Aorta (tissue), 5 donors: ENCODE measurements at places on chromosomes 1 and 21.

DNA sequence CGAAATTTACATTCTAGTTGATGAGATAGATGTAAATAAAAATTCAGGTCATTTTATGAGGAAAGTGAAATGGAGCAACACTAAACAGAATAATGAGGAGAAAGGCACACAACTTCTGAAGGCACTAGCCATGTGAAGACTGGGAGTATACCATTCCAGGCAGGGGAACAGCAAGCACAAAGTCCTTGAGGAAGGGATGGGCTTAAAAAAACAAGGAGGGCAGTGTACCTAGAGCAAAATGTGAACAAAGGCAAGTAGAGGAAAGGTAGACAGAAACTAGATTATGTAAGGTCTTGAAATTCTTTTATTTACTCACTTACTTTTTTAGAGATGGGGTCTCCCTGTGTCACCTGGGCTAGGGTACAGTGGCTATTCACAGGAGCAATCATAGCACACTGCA is 54.1 kb upstream of the LRIG2 start:
- DNase-seq, result no peak

GRCh38 chr1:160987359-160988050 is 32.9 kb upstream of the ITLN2 start:
- DNase-seq, result no peak

DNA sequence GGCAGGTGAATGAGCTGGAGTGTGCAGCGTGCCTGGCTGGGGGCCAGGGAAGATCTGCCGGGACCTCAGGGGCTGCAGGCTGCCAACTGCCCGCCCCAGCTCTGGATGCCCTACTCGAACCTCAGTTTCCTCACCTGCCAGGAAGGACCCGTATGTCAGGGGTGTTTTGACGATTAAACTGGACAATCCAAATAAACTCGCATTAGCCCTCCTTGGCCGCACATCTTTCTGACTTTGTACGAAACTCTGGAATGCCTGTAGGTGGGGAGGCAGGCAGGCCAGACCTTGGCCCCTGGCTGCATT is 8.3 kb upstream of the ZNF669 start:
- no peak for DNase-seq

DNA sequence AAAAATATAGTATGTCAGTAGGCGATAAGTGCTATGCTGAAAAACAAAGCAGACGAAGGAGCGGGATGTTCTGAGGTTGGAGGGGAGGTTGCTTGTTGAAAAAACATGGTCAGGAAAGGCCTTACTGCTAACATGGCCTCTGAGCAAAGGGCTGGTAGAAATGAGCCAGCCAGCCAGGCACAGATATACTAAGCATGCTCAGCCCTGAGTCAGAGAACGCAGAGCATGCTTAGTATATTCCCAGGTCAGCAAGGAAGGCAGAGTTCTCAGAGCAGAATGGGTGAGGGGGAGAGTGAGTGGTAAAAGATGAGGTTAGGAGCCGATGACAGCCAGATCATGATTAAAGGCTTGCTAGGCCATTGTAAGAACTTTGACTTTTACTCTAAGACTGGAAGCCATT is 36.7 kb downstream of the ZBTB40 start:
- no peak for DNase-seq

- DNase-seq, result no peak
Measured at GRCh38 chr21:26811482-26811881, 33.7 kb downstream of the ADAMTS1 start.

DNA sequence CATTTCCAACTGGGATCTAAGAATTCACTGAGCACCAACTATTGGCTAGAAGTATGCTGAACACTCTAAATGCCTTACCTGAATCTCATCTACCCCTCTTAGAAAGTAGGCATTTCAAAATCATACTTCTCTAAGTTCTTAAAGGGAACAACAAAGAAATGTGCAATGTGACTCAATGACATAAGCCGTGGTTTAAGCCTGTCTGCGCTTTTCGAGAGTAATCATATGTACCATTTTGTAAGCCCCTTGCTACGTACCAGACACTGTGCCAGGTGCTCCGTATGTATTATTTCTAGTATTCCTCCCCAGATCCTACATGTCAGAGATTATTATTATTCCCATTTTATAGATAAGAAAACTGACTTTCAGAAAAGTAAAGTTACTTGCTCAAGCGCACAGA is 454.2 kb downstream of the SETD4 start:
- no peak for DNase-seq

GRCh38 chr1:244316986-244317655 is 134.6 kb downstream of the ADSS2 start:
- no peak for DNase-seq

- no peak for DNase-seq
Measured at GRCh38 chr1:205286335-205286950, 35.1 kb downstream of the NUAK2 start.

- no peak for DNase-seq
Measured at GRCh38 chr21:37028570-37028969, 22.1 kb downstream of the RIPPLY3 start.

DNA sequence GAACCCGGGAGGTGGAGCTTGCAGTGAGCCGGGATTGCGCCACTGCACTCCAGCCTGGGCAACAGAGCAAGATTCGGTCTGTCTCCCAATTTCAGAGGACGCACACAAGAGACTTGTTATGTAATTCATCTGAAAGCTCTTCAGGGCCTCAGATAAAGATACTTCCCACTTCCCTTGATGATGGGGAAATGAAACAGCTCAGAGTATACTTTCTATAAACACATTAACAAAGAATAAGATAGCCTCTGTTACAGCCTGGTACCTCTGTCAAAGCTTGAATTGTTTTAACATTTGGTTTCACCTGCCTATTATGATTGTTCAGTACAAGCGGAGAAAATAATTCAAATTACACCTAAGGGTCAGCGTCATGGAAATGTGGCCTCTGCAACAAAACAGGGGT is 622.9 kb upstream of the ADGRL4 start:
- DNase-seq, result no peak

GRCh38 chr1:234597894-234598293 is 12.1 kb downstream of the IRF2BP2 start:
- no peak for DNase-seq

- DNase-seq, result no peak
Measured at GRCh38 chr1:14375226-14375625, 223.3 kb upstream of the KAZN start.

DNA sequence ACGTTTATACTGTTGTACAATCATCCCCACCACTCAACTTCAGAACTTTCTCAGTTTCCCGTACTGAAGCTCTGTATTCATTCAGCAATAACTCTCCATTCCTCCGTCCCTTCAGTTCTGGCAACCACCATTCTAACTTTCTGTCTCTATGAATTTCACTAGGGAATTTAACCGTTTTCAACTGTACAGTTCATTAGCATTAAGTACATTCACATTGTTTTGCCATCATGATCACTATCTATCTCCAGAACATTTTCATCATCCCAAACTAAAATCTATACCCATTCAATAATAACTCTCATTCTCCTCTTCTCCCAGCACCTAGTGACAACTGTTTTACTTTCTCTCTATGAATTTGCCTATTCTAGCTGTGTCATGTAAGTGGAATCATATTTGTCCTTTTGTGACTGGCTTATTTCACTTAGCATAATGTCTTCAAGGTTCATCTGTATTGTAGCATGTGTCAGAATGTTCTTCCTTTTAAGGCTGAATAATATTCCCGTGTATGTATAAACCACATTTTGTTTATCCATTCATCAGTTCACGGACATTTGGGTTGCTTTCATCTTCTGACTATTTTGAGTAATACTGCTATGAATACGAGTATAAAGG is 75.0 kb downstream of the CEP350 start:
- no peak for DNase-seq

- no peak for DNase-seq
Measured at GRCh38 chr1:96409087-96409486, 312.5 kb upstream of the PTBP2 start.
